Smooth muscle cell of the umbilical artery (primary cell): ENCODE measurements at places on chromosomes 3 and 15. TPM values are rescaled to one million over a fixed set of nuclear protein-coding genes. Genes with fewer than 3 reads are reported as not detected.

TM4SF18 gene
- total RNA-seq: under 0.01 and 0.46 TPM in 2 replicates

ARHGAP31 gene
- 8.6 and 16.0 TPM in 2 replicates for total RNA-seq

TRPC1 gene
- 31.5 and 35.5 TPM in 2 replicates for total RNA-seq

ATP13A5 gene
- total RNA-seq: not detected in 2 replicates

PROS1 gene
- 8.3 and 11.9 TPM in 2 replicates for total RNA-seq

FGF7 gene
- total RNA-seq: 41.8 and 342 TPM in 2 replicates

FRMD4B gene
- total RNA-seq: under 0.01 and 0.88 TPM in 2 replicates

MYL3 gene
- not detected in 2 replicates for total RNA-seq

TRIM59 gene
- total RNA-seq: 7.7 and 20.2 TPM in 2 replicates

CTXN2 gene
- not detected in 2 replicates for total RNA-seq

MYLK gene
- 238 and 291 TPM in 2 replicates for total RNA-seq

IL17RD gene
- total RNA-seq: 3.0 and 13.6 TPM in 2 replicates

SLC12A1 gene
- not detected in 2 replicates for total RNA-seq

TTLL13 gene
- 0.14 TPM in 1 of 2 replicates, not detected in the other for total RNA-seq

C3orf80 gene
- 3.6 and 7.1 TPM in 2 replicates for total RNA-seq

ZBTB47 gene
- 31.8 and 33.4 TPM in 2 replicates for total RNA-seq

CCR4 gene
- total RNA-seq: under 0.01 TPM in 1 of 2 replicates, not detected in the other

TRIM71 gene
- not detected in 2 replicates for total RNA-seq

WWTR1 gene
- total RNA-seq: 33.3 and 56.1 TPM in 2 replicates

PRR20G gene
- not detected in 2 replicates for total RNA-seq

SEMA3G gene
- 0.09 TPM in 1 of 2 replicates, not detected in the other for total RNA-seq

GREM1 gene
- 41.6 and 185 TPM in 2 replicates for total RNA-seq

USF3 gene
- 5.3 and 8.1 TPM in 2 replicates for total RNA-seq

ANKRD34C gene
- 0.05 TPM in 1 of 2 replicates, not detected in the other for total RNA-seq

LSMEM2 gene
- not detected in 2 replicates for total RNA-seq

CYP1A2 gene
- not detected in 2 replicates for total RNA-seq

DUOXA2 gene
- total RNA-seq: not detected in 2 replicates

GNL3 gene
- total RNA-seq: 136 and 151 TPM in 2 replicates

FBXO40 gene
- total RNA-seq: not detected in 2 replicates

PLSCR2 gene
- total RNA-seq: not detected in 2 replicates

RBPMS2 gene
- not detected in 2 replicates for total RNA-seq

XCR1 gene
- not detected in 2 replicates for total RNA-seq

DAPK2 gene
- 0.51 TPM in 1 of 2 replicates, not detected in the other for total RNA-seq

P2RY13 gene
- total RNA-seq: not detected in 2 replicates

SMCO1 gene
- total RNA-seq: not detected in 2 replicates

PPM1L gene
- 0.74 and 0.89 TPM in 2 replicates for total RNA-seq

AP3B2 gene
- 0.23 and 0.89 TPM in 2 replicates for total RNA-seq

FMN1 gene
- total RNA-seq: under 0.01 and 0.88 TPM in 2 replicates

PLSCR4 gene
- total RNA-seq: 9.3 and 16.0 TPM in 2 replicates

TP63 gene
- total RNA-seq: not detected in 2 replicates

CADM2 gene
- total RNA-seq: 0.18 TPM in 1 of 2 replicates, not detected in the other

ZDHHC19 gene
- not detected in 2 replicates for total RNA-seq

LRTM1 gene
- not detected in 2 replicates for total RNA-seq

SOX2 gene
- total RNA-seq: not detected in 2 replicates

ZKSCAN7 gene
- total RNA-seq: 4.2 and 8.6 TPM in 2 replicates

LMAN1L gene
- total RNA-seq: not detected in 2 replicates

ACP3 gene
- under 0.01 and 0.05 TPM in 2 replicates for total RNA-seq

GAP43 gene
- 0.89 and 14.7 TPM in 2 replicates for total RNA-seq

CCDC54 gene
- total RNA-seq: not detected in 2 replicates

GOLGA8J gene
- total RNA-seq: not detected in 2 replicates

HHATL gene
- not detected in 2 replicates for total RNA-seq

CFAP161 gene
- total RNA-seq: 0.14 TPM in 1 of 2 replicates, not detected in the other

GHRL gene
- total RNA-seq: not detected in 2 replicates

TBC1D21 gene
- not detected in 2 replicates for total RNA-seq

SLC7A14 gene
- 2.4 and 4.9 TPM in 2 replicates for total RNA-seq

NPAP1 gene
- not detected in 2 replicates for total RNA-seq
